Activated naive CD4-positive, alpha-beta T cell treated with anti-CD3 and anti-CD28 coated beads, Interleukin-2, amount 10 ng/mL, durations not matched to agents 7 days and 5 days (primary cell): ENCODE measurements at places on chromosomes 3 and 15.

GRCh38 chr15:95259965-95260364 is 1028.6 kb downstream of the MCTP2 start:
- DNase-seq = no peak

GRCh38 chr15:41792000-41792637 is 17.8 kb downstream of the MAPKBP1 start:
- no peak for DNase-seq

DNA sequence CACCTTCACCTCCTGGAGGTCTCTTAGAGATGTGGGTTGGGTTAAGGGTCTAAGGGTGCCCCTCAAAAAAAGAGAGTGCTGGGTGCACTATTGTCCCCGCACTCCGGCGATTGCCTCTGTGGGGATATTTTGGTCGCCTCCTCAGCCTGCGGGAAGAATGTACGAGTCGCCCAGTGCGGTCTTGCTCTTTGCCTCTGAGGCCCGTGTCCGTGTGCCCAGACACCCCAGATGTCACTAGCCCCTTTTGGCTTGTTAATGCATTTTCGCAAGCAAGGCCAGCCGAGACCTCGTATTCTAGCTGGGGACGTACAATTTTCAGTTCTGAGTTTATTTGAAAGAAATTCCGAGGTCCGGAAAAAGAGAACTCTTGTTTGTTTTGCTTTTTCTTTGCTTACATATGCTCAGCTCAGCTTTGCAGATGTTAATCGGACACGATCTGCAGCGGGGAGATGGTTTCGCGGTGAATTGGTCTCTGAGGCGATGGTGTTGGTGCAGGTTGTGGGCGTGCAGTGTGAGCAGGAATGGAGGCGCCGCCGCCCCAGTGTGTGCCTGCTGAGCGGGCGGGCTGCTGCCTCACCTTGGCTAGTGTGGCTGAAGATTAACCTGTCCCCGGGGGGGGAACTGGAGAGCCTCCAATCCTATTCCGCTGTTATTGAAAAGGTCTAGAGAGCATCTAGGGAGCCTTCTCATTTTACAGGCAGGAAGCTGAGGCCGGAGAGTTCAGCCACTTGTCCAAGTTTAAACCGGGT is 1.4 kb downstream of the ST6GAL1 start:
- DNase-seq = peak; percentile 79

DNA sequence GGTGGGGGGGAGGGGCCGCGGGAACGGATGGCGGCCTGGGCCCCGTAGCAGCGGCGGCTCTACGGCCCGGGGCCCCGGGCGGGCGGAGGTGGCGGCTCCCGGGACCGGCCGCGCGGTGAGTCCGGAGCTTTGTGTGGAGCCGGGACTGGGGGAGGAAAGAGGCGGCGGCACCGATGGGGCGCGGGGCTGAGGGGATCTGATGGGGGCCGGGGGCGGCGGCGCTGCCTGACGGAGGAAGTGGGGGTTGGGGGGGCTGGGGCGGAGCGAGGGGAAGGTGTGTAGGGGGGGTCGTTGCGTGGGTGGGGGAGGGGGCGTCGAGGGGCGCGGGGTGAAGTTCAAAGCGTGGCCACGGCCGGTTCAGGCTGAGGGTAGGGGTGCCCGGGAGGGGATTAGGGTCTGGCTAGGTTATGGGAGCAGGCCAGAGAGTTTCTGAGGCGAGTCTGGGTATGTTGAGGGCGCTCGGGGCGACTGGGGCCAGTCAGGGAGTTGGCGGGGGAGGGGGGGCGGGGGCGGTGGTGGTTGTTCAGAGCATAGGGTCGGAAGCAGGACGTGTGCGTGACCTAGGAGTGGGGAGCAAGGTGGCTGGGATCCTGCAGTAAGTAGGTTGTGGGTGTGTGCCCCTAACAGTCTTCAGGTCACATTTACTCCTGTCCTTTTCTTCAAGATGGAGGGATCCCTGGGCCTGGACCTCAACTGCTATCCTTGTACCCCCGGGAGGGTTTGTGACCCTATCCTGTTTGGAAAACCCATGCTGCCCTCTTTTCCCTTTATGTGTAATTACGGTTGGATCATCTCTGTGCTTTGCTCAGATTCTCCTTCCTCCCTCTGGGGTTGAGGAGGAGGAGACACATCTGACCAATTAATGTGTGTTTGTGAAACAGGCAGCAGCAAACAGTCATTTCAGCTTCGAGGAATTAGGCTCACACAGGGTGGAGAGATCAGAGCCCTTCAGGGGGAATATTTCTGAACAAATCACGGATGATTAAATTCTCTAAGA is 644 bp downstream of the ZNF609 start:
- DNase-seq = peak; percentile 53
